Mammary epithelial cell (primary cell): ENCODE measurements at places on chromosomes 4 and X. TPM values are rescaled to one million over a fixed set of nuclear protein-coding genes. Genes with fewer than 3 reads are reported as not detected.

DNA sequence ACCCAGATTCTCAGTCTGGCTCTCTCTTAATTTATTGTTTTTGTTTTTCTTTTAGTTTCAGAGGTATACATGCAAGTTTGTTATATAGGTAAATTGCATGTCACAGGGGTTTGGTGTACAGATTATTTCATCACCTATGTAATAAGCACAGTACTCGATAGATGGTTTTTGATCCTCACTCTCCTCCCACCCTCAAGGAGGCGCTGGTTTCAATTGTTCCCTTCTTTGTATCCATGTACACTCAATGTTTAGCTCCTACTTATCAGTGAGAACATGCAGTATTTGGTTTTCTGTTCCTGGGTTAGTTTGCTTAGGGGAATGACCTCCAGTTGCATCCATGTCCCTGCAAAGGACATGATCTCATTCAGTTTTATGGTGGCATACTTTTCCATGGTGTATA lies 198.4 kb downstream of the STK32B start:
- DNase-seq, result no peak

DNA sequence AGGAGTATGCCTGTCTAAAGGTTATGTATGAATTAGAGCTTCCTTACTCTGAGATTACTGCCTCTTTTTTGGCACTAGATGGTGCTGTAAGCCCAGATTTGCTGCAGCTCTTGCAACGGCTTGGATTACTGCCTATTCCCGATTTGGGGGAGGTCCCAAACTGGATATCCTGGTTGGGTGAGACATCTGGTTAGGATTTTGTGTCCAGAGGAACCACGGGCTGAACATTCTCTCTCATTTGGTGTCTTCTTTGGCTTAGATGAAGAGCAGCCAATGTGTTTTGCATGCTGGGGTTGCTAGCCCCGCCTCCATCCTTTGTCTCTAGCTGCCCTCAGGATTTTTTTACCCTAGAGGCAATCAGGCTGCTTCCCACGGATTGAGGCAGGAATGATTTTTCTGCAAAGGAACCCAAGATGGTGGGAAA lies 31.9 kb downstream of the F8A1 start:
- DNase-seq, result peak; percentile 52

- peak; percentile 32 for DNase-seq
These were observed 16.6 kb downstream of the TRIML2 start for GRCh38 chr4:188092824-188093223.

DNA sequence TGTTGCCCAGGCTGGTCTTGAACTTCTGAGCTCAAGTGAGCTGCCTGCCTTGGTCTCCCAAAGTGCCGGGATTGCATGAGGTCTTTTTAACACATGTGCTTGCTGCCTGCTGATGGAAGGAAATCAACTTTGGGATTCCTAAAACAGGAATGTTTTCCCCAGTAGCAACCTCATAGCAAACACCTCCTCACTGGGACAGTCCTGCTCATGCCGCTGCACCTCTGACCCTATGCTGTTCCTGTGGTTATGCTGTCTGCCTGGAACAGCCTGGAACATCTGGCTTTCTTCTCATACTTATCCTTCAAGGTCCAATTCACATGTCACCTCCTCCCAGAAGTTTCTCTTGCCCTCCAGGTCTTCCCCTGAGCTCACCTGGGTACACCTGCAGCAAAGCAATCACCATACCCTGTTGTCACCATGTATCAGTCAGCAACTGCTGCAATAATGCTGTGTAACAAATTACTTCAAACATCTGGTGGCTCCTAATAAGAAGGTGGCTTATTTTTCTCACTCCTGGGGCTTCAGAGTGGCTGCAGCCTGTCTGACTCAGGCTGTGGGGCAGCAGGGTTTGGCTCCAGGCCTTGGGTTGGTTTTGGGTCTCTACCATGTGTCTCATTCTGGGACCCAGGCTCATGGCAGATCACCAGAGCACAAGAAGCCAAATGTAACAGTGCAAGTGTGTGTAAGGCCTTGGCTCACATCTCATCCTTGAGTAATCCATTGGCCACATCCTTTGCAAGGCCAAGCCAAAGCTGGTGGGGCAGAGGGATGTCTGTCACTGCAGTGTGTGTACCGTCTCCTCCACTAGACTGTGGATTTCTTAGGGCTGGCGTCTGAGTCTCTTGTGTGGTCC lies 59.4 kb upstream of the SORCS2 start:
- DNase-seq, result no peak

- no peak for DNase-seq
These were observed 27.9 kb downstream of the TNIP2 start for GRCh38 chr4:2728221-2728620.

GRCh38 chr4:41323706-41324105 lies 67.0 kb downstream of the UCHL1 start:
- DNase-seq, result no peak

GRCh38 chr4:5760936-5761480 lies 50.0 kb downstream of the EVC start:
- DNase-seq, result no peak

- peak; percentile 92 for DNase-seq
These were observed 19.5 kb downstream of the RELL1 start for GRCh38 chr4:37666625-37667071.

DNA sequence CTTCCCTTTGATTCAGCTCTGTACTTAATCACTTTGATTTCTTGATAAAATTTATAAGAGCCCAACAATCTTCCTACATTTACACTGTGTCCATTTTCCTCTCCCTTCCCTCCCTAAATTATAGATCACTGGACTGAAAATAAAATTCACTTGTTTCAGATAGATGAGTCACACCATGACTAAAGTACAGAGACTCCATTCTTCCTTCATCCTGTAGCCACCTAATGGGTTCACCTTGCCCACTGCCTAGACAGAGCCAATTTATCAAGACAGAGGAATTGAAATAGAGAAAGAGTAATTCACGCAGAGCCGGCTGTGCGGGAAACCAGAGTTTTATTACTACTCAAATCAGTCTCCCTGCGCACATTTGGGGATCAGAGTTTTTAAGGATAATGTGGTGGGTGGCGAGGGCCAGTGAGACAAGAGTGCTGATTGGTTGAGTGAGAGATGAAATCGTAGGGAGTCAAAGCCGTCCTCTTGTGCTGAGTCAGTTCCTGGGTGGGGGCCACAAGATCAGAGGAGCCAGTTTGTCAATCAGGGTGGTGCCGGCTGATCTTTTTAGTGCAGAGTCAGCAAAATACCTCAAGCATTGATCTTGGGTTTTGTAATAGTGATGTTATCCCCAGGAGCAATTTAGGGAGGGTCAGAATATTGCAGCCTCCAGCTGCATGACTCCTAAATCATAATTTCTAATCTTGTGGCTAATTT lies 71.3 kb upstream of the MED14 start:
- peak; percentile 28 for DNase-seq

- DNase-seq, result no peak
These were observed 23.6 kb downstream of the TMEM255A start for GRCh38 chrX:120287513-120288112.

- no peak for DNase-seq
These were observed 142.8 kb downstream of the MGST2 start for GRCh38 chr4:139808381-139808807.

GRCh38 chrX:96373047-96373355 lies 311.6 kb upstream of the DIAPH2 start:
- no peak for DNase-seq

GRCh38 chr4:143085224-143085623 lies 99.5 kb upstream of the USP38 start:
- DNase-seq, result no peak

DNA sequence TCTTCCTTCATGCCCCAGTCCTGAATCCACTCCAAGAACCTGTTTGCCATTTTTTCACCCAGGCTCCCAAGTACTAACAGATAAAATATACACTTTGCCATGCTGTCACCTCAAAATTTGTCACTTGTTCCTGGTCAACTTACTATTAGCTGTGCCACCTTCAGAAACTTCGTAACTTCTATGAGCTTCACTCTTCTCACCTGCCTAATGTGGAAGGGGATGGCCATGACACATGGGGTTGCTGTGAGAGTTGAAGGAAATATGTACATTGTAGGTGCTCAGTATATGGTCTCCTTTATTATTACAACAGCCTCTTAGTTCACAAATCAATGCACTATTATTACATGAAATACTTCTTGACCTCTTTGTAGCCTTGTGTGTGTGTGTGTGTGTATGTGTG lies 10.4 kb downstream of the TMSB4X start:
- DNase-seq, result peak; percentile 39

DNA sequence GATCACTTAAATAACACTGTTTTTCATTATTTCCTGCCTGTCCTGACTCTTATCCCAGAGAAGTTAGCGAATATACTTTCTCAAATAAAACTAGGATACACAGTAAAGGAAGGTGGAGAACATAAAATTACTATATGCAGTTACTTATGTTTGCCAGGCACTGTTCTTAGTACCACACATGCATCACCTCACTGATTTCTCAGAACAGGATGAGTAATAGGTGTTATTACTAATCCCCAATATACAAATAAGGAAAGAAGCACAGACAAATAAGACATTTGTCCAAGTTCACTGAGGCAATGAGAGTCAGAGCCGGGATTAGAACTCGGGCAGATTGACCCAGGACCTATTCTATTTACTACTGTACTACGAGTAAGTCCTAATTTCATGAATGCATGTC lies 91.7 kb downstream of the CORIN start:
- DNase-seq, result peak; percentile 10

- DNase-seq, result no peak
These were observed 2.5 kb upstream of the DGAT2L6 start for GRCh38 chrX:70174754-70175153.

GRCh38 chr4:169906821-169907220 lies 119.4 kb downstream of the MFAP3L start:
- DNase-seq, result no peak

GRCh38 chr4:10121568-10122208 lies 5.1 kb upstream of the WDR1 start:
- DNase-seq, result no peak

- no peak for DNase-seq
These were observed 1124.9 kb downstream of the STIM2 start for GRCh38 chr4:27985522-27985921.

GAGE2A gene
- not detected for total RNA-seq

KLHL34 gene
- total RNA-seq, result not detected

AMTN gene
- total RNA-seq, result not detected

NAP1L3 gene
- 0.21 and 0.42 TPM in 2 replicates for total RNA-seq

CT83 gene
- total RNA-seq, result not detected

ZDHHC15 gene
- not detected in 2 replicates for total RNA-seq

SLC4A4 gene
- total RNA-seq, result under 0.01 TPM

CENPI gene
- total RNA-seq, result 2.9 and 13.9 TPM in 2 replicates

POLN gene
- total RNA-seq, result 0.42 and 0.61 TPM in 2 replicates

CXCL1 gene
- 18.7 and 43.3 TPM in 2 replicates for total RNA-seq

NXF2B gene
- not detected in 2 replicates for total RNA-seq

RBPJ gene
- total RNA-seq, result 26.8 TPM

BEND4 gene
- total RNA-seq, result not detected

RPS3A gene
- total RNA-seq, result 1,437 and 2,160 TPM in 2 replicates

RBMXL3 gene
- not detected for total RNA-seq

GYPA gene
- not detected for total RNA-seq

RPL36A gene
- total RNA-seq, result 288 TPM
